ENCODE measurements at places on chromosomes 12 and 14.
A peak's percentile ranks its signal among the peaks of the same experiment; 100 is the strongest.

GRCh38 chr14:20836668-20837338 is 34.2 kb upstream of the RNASE1 start:
- peak; percentile 84 for DNase-seq

- no peak for DNase-seq
Observed at GRCh38 chr12:132475304-132476037, 14.5 kb upstream of the FBRSL1 start.

DNA sequence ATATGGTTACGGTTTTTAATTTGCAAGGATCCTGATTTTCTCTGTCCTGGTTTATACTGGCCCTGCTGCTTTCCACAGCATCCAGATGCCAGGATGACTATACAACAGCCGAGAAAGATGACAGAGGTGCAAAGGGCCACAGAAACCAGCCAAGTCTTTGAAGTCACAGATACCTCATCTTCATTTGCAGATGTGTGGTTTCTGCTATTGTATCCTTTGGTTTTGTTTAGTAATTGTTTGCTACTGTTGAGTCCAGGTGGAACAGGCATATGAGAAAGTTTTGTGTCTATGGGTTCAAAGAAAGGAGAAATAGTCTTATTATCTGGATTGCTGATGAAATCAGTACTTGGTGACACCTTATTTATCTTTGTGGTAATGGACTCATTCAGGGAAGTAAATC is 17.3 kb upstream of the KLHL42 start:
- no peak for DNase-seq

DNA sequence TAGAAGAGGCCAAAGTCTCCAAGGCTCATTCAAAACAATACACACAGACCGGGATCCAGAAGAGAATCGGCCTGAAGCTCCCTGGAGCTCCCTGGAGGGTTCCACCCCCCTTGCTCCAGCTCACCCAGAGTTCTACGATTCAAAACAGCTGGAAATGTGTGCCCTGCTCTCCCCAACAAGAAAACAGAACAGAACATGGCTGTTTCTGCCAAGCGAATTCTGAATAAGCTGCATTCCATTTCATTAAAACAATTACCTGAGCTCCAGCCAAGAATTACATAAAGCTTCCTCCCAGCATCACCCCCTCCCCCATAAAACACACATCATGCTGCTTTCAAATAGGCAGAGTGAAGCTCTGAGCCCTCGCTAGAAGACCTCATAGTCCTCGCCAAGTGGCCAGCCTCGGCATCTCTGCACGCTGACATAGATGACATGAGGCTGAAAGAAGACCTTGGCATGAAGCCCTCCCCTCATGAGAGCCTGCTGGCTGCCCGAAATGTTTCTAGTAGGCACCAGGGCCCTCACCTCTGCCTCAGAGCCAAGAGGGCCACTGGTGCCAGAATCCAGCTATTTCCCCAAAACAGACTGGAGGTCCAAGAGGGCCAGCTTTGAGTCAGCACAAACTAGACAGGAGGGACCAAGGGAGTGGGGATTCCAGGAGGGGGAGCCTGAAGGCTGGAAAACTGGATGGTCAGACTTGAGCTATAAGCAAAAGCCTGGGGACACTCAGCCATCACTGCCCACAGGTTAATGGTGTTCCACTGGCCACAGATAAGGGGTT is 8.3 kb downstream of the PXN start:
- DNase-seq = peak; percentile 89

DNA sequence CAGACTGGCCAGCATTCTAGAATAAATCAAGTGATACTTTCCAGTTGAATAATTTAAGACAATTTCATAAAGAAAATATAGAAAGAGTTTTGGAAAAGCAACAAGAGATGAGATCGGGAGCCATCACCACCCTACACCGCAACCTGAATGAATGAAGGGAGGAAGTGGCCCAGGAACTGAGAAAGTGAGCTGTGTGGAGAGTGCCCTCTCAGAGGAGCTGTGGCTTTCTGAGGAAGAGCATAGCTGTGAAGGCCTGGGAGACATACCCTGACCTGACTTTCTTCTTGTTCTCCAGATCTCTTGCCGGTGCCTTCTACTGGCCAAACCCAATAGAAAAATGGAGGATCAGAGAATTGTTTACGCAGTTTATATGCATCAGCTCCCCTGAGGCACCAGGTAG is 79.3 kb upstream of the TSPAN8 start:
- no peak for DNase-seq

DNA sequence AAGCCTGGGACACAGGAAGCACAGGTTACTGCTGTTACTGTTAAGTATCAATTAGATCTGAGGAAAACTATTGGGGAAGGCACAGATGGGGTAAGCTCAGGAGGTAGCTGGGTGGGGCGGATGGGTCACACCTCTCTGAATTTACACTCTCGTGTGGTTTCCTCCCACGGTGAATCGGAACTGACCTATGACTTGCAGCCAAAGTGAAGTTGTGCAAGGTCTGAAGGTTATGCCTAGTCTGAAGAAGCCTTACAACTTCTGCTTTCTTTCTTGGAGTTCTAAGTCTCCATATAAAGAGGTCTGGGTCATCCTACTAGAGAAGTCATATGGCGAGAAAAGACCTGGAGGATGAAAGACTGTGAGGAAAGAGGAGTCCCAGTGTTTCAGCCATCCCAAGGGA is 25.6 kb upstream of the GPATCH2L start:
- no peak for DNase-seq

DNA sequence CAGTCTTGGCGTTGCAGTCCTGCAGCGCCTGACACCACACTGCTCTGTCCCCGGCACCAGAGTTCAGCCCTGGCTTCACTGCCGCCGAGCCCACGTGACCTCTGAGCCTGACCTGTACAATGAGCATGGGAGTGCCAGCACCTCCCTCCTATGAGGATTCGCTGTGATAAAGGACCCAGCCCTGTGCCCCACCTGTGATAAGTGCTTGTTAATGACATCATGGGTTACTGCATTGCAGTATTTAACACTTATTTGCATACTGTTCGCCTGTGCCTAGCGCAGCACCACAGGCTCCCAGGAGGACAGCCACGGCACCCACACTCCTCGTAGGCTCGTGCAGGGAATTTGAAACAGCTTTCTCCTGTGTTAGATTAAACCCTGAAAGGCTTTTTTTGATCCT is 118.2 kb upstream of the GSC start:
- no peak for DNase-seq

DNA sequence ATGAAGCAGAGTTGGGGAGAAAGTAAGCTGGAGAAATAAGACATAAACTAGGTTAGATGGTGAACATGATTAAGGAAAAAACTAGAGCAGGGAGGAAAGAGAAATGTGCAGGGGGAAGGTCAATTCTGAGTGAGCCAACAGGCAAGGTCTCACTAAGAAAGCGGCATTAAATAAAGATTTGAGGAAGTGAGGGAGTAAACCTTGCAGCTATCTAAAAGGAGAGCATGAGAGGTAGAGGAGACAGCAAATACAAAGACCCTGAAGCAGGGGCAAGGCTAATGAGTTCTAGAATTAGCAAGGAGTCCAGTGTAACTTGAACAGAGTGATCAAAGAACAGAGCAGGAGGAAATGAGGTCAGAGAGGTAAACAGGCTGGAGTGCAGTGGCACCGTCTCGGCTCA is 4.4 kb upstream of the SOCS2 start:
- no peak for DNase-seq

DNA sequence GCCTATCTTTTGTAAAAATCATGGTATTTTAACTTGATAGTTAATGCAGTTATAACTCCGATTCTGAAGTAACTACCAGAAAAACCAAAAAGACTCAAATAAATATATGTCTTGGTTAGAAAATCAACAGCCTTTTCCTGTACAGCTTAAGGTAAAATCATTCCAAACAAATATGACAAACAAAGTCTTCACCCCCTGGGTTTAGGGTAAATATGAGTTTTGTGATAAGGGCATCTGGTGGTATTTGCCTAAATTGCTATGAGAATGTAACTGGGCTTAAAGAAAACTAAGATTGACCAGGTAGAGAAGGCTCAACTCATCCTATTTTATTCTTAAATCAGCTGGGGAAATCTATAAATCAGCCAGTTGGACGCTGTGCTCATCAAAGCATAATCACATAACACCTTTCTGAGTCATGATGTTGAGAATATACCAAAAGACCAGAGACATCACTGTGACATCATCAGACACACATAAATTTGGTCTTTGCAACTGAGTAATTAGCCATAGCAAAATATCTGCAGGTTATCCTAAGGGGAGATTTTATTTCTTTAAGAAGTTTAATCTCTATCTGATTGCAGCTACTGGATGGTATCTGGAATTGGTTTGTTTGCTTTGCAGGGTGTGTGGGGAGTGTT is 133.9 kb downstream of the STXBP6 start:
- DNase-seq = no peak

DNA sequence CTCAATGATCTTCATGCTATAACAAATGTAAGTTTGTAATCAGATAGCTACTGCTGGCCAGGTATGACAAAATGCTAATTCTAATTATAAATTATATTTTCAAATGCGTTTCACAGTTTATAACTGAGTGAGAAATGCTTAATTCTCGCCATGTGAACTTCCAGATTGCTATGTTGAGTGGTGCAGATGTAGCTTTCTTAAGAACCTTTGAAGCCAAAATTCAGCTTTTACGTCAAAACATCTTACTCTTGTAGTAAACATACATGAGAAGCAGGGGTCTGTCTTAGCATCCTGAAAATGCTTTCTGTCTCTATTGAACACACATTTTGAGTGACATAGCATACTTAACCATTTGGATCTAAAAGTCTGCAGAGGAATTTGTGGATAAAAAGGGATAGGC is 176.5 kb upstream of the PRICKLE1 start:
- no peak for DNase-seq

DNA sequence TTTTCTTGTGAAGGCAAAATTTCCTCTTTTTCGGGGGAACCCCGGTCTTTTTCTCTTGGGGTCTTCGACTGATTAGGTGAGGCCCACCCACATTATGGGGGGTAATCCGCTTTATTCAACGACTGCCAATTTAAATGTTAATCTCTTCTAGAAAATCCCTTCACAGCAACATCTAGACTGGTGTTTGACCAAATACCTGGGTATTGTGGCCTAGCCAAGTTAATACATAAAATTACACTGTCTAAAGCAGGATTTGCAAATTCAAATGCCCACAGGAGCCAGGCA is 170.0 kb upstream of the FOXN3 start:
- no peak for DNase-seq

- no peak for DNase-seq
Observed at GRCh38 chr12:91914701-91915100, 230.9 kb downstream of the BTG1 start.

GRCh38 chr12:108589028-108589839 is 8.7 kb downstream of the TMEM119 start:
- DNase-seq = no peak

DNA sequence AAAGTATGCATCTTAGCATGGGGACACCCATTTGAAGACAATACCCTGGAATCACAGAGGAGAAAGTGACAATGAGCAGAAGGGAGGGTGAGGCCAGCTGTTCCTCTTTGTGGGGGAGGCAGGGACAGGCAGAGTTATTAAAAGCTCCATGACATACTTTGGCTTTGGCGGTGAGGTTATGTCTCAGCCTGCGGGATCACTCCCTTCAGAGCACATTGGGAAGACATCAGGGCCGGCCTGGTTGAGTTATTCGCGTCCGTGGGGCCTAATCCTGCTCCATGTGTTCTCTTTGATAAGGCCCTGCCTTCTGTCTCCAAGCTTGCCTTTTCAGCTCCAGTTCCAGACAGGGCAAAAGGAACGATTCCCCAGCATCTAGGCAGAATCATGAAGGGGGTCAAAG is 98.8 kb upstream of the NTF3 start:
- DNase-seq = no peak

GRCh38 chr12:10395390-10395998 is 5.7 kb upstream of the KLRK1 start:
- DNase-seq = peak; percentile 92

GRCh38 chr12:47417955-47418354 is 287.9 kb downstream of the RPAP3 start:
- no peak for DNase-seq

- peak; percentile 53 for DNase-seq
Observed at GRCh38 chr12:132342251-132343227, 13.2 kb upstream of the GALNT9 start.

GRCh38 chr12:101698800-101699347 is 1.4 kb downstream of the CHPT1 start:
- peak; percentile 34 for DNase-seq

GRCh38 chr12:72432037-72432604 is 160.0 kb downstream of the TRHDE start:
- DNase-seq = no peak

DNA sequence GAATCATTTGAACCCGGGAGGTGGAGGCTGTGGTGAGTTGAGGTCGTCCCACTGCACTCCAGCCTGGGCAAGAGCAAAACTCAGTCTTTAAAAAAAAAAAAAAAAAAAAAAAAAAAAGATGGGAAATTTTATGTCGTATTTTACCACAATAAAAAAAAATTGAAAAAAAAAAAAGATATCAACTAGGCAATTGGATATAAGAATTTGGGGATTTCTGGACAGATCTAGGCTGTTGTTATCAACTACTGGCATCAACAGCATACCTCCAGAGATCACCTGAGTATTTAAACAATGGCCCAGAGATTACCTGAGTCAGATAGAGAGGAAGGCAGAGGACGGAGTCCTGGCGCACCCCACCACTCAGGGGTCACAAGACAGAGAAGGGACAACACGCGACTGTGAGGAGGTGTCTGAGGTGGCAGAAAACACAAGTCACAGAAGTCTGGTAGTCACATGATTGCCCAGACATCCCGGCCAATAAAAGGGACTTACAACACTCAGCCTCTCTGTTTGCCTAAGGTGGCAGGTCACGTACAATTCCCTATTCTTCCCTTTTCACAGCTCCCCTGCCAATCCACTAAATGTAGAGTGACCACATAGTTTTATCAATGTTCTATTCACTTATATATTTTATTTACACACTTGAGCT is 1.8 kb downstream of the SPRING1 start:
- DNase-seq = peak; percentile 50

Measured in PC-3 (cell line).